ENCODE measurements at places on chromosomes 11 and 22.

DNA sequence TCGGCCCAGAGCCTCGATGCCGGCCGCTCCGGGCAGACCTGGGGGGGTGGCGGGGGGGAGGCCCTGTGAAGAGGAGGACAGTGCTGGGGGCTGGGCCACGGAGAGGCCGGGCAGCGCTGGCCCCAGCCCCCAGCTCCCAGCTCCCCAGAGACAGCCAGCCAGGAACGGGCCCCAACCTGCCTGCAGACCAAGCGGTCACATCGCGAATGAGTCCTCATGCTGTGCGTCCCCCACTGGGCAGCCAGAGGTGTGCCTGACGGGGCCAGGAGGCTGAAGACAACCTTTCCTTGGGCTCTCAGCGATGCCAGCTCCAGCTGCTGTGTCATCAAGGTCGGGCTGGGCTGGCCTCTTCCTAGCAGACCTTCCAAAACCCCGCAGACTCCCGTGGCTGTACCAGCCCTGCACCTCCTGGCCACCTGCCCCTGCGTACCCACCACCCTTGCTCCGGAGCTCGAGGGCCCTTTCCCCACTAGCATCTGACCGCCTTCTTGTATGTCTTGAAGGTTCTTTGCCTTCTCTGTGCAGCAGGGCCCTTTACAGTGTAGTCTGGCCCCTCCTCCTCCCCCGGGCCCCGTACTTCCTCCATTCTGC, 88.4 kb downstream of the CDKN1C start:
- no peak for DNase-seq

DNA sequence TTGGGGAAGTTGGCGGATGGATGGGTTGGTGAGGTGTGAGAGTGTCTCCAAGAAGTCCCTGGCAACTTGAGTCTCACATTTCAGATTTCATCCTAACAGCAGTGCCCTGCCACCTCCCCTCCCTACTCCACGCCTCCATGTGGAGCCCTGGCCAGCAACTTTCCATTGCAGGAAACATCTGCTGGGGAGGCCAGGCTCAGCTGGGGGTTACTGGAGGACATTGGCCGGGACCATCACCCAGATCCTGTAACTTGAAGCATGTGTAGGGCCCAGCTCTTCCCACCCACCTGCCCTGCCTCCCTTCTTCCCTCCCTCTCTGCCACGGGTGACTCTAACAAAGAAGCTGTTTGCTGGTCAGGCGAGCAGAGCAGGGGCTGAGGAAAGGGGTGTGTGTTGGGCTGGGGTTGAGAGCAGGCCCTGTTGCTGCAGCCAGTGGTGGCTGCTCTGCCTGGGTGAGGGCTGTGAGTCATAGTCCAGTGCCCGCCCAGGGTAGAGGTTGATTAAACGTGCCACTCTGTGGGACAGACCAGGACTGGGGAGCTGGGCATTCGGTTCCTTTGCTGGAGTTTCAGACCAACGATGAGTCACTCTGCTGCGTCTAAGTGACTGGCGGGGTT, 64.0 kb downstream of the SCN3B start:
- DNase-seq, result no peak

DNA sequence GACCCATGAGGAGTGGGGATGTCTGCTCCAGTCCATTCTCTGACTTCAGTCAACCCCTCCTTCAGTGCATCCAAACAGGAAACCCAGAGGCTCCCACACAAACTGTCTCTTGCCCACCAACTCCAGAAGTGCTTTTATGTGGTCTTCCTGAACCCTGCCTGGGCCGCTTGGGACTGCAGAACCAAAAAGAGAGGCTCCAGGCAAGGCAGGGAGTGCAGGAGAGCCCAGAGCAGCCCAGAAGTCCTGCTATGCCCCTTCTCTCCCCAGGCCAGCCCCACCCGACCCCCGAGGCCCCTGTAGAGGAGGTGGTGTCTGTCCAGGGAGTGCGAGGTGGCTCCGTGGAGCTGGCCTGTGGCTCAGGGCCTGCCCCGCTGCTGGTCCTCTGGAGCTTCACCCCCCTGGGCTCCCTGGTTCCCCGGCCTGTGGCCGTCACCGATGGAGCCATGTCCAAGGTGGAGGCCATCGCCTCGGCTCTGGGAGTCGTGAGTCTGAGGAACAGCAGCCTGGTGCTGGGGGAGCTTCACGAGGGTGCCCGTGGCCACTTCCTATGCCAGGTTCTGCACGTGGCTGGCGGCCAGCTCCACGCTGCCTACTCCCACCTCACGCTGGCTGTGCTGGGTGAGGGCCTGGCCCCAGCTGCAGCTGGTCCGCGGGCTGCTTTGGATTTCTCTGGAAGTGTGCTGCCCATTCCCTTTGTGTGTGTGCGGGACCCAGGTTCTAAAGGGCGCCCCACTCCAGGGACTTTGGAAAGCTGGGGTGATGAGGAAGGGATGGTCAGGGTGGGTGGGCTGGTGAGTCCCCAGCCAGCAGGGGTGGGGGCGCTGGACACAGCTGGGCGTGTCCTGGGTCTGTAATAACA, 1.8 kb downstream of the VSIG10L2 start:
- DNase-seq, result no peak

DNA sequence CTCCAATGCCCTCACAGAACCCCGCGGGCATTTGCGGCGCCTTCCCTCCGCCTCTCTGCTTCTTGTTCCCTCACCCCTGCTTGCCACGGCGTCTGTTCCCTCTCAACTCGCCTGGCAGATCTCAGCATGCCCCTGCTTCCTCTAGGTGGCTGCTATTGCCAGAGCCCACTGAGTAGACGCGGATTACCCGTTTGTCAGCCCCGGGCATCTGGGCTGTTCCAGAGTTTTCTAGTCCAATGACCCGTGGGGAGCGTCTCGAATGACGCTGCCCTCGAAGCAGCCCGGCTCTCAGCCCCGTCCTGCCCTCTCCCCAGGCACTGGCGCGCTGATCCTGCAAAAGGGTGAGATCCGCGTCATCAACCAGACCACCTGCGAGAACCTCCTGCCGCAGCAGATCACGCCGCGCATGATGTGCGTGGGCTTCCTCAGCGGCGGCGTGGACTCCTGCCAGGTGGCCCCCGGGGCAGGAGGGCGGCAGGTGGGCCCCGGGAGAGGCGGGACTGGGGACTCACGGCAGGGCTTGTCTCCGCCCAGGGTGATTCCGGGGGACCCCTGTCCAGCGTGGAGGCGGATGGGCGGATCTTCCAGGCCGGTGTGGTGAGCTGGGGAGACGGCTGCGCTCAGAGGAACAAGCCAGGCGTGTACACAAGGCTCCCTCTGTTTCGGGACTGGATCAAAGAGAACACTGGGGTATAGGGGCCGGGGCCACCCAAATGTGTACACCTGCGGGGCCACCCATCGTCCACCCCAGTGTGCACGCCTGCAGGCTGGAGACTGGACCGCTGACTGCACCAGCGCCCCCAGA, 49.7 kb downstream of the ST14 start:
- no peak for DNase-seq

DNA sequence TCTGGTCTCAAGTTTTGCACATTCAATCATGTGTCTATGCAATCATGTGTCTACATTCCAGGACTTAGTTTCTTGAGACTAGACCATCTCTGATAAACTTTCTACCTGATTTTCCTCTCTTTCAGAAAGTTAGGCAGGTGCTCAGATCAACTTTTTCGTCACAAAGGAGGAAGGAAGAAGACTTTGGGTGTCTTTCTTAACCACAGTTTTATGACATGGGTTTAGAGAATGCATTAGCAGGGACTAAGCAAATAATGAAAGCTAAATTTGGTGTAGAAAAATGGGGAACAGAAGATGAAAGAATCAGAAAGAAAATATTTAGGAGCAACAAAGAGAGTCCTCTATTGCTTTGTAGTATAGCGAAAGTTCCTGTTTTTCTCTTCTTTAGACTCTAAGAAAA, 7.7 kb upstream of the GLYATL1B start:
- no peak for DNase-seq

- DNase-seq, result no peak
Measured at GRCh38 chr11:125263268-125263790, 98.8 kb downstream of the PKNOX2 start.

GRCh38 chr11:95327273-95327948, 96.4 kb upstream of the SESN3 start:
- DNase-seq, result no peak

DNA sequence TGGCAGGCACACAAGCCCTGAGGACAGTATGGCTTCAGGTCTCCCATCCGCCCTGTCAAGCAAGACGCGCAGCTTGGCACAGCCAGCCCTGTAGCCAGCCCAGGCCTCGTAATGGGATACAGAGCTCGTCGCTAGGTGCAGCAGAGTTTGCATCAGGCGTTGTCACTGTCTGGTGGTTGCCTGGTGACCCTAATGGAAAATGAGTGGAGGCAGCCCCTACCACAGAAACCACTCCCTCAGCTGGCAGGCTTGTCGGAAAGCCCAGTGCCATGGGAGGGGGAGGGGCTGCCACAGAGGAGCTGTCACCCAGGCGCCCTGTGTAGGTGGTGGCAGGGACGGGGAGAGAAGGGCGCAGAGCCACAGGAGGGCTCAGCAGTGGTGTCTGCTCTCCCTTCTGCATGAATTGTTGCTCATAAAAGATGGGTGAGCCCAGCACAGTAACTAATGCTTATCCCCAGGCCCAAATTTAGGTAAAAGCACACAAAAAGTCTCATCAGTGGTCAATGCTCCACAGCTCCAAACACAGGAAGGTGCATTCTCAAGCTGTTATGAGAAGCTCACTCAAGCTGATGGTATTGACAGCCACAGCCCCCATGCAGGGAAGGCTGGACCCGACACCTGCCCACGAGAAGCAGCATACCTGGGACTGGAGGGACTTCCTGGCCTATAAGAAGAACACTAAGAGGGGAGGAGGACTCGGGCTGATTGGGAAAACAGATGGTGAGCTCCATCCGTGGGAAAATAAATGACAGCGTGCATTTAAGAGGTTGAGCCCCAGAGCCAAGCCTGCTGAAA, 164.6 kb downstream of the ETS1 start:
- peak; percentile 82 for DNase-seq

GRCh38 chr11:101745756-101746155, 161.9 kb upstream of the TRPC6 start:
- DNase-seq, result no peak

DNA sequence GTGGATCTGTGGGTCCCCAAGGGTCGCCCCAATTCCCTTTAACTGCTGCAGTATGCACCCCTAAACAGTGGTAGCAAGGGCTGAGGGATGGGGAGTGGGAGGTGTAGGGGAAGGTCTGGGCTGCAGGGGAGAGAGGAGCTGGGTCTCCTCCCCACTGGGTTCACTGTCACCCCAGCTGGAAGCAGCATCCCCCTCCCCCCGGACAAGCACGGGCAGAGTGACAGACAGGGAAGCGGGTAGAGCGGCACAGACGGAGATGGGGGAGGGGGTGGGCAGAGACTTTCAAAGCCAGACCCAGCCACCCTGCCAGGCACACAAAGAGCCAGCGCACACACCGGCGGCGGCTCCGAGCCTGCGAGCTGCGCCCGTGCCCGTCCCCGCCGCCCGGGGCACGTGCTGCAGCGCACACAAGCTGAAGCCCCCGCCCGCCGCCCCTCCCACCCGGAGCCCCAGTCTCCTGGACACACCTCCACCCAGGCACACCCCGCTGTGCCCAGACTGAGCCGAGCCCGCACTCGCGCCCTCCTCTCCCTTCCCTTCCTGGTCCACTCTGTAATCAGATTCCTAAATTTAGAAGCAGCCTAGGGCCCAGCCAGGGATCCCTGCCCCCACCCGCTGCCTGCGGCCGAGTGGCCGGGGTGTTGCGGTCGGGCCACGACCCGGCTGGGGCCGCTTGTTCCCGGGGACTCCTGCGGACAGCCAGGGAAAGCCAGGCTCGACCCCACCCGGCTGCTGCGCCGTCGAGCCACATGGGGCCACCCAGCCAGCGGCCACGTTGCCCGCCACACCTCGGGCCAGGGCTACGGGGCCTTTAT, 935 bp upstream of the RCOR2 start:
- no peak for DNase-seq

DNA sequence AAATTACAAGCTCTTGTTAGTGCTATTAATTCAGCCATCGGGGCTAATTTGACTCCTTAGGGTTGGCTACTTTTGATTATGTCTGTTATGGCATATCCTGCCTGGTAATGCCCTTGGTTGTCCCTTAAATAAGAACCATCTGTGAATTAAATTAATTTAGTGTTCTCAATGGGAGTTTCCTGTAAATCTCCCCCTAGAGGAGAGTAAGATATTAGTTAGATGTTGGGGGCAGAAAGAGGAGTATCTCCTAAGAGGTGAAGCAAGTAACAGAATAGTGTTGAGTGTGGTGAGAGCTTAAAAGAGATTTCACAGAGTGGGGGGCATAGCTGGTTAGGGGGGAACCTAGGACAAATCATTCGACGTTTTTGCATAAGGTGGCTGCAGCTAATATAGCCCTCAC, 1126.9 kb downstream of the JRKL start:
- DNase-seq, result no peak

GRCh38 chr11:65377777-65378176, 4.7 kb downstream of the SLC25A45 start:
- DNase-seq, result no peak

GRCh38 chr11:76030286-76030685, 176.0 kb downstream of the WNT11 start:
- DNase-seq, result no peak

DNA sequence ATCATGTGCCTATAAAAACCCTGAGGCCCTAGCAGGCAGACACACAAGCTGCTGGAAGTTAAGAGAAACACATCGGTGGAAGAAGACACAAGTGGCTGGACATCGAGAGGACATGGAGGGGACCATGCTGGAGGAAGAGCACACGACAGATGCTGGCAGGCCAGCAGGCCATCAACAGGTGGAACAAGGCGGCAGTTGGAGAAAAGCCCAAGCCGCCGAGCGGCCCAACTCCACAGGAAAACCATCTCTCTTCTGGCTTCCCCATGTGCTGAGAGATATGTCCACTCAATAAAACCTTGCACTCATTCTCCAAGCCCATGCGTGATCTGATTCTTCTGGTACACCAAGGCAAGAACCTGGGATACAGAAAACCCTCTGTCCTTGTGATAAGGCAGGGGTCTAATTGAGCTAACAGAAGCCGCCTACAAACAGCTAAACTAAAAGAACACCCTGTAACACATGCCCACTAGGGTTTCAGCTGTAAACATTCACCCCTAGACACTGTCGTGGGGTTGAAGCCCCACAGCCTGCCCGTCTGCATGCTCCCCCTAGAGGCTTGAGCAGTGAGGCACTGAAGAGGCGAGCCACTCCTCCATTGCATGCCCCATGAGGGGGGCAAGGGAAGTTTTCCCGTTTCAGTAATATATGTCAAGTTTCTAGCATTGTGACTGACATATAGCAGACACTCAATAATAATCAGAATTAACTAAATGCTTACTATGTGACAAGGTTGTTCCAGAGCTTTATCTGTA, 39.0 kb upstream of the MMP20 start:
- no peak for DNase-seq
